Neural progenitor cell (in vitro differentiated cells): ENCODE measurements at places on chromosomes 11 and 22. TPM values are rescaled to one million over a fixed set of nuclear protein-coding genes. Genes with fewer than 3 reads are reported as not detected.

Gene DLG2
- 7.5 and 8.1 TPM in 2 replicates for total RNA-seq

Gene CSNK1E
- 106 and 205 TPM in 2 replicates for total RNA-seq

Gene TMEM132A
- total RNA-seq, result 34.0 and 77.2 TPM in 2 replicates

Gene OR5A1
- 0.02 and 0.06 TPM in 2 replicates for total RNA-seq

Gene PKDREJ
- total RNA-seq, result not detected in 2 replicates

Gene BRSK2
- total RNA-seq, result 8.2 and 13.8 TPM in 2 replicates

Gene CHRDL2
- 0.06 TPM in 1 of 2 replicates, not detected in the other for total RNA-seq

Gene OR52I2
- not detected in 2 replicates for total RNA-seq

Gene DGCR6
- total RNA-seq, result 4.2 and 5.2 TPM in 2 replicates

Gene ADAMTS8
- total RNA-seq, result not detected in 2 replicates

Gene ACRV1
- 0.47 and 0.56 TPM in 2 replicates for total RNA-seq

Gene TCIRG1
- total RNA-seq, result 10.7 and 19.4 TPM in 2 replicates

Gene ZP1
- total RNA-seq, result not detected in 2 replicates

Gene SLC35E4
- total RNA-seq, result 0.36 and 4.8 TPM in 2 replicates

Gene HEPACAM
- not detected in 2 replicates for total RNA-seq

Gene C22orf31
- not detected in 2 replicates for total RNA-seq

Gene FIBIN
- 0.09 TPM in 1 of 2 replicates, not detected in the other for total RNA-seq

Gene INS
- not detected in 2 replicates for total RNA-seq

Gene IL17REL
- total RNA-seq, result 0.15 TPM in 1 of 2 replicates, not detected in the other

Gene IFT27
- total RNA-seq, result 31.7 and 37.1 TPM in 2 replicates

Gene NUDT8
- 1.6 and 4.1 TPM in 2 replicates for total RNA-seq

Gene C22orf42
- total RNA-seq, result 0.50 TPM in 1 of 2 replicates, not detected in the other

Gene ART1
- total RNA-seq, result not detected in 2 replicates

Gene RIN1
- total RNA-seq, result 0.56 and 2.6 TPM in 2 replicates

Gene PARVG
- total RNA-seq, result 0.15 TPM in 1 of 2 replicates, not detected in the other
